Occipital lobe (tissue), 3 donors: ENCODE measurements at places on chromosomes 16 and 17. TPM values are rescaled to one million over a fixed set of nuclear protein-coding genes. Genes with fewer than 3 reads are reported as not detected.

The MT1G gene
- total RNA-seq, result not detected

The LPO gene
- total RNA-seq, result not detected

The CLEC19A gene
- total RNA-seq, result not detected

The TPSG1 gene
- not detected for total RNA-seq

The SMIM36 gene
- total RNA-seq, result not detected

The MILR1 gene
- total RNA-seq, result 2.2 TPM
